ENCODE measurements at places on chromosomes 3 and 15. TPM values are rescaled to one million over a fixed set of nuclear protein-coding genes. Genes with fewer than 3 reads are reported as not detected.

Gene SLC35G2
- total RNA-seq, result 28.5 TPM

Gene OSTN
- total RNA-seq, result not detected

Gene KCNMB2
- total RNA-seq, result not detected

Gene SAMMSON
- not detected for total RNA-seq

Gene SPTBN5
- 0.24 TPM for total RNA-seq

Gene CLEC3B
- total RNA-seq, result not detected

Gene DLG1
- 18.5 TPM for total RNA-seq

Gene CCDC66
- total RNA-seq, result 6.1 TPM

Gene PAQR5
- 88.0 TPM for total RNA-seq

Gene CCDC9B
- total RNA-seq, result 20.2 TPM

Gene CCRL2
- total RNA-seq, result 0.18 TPM

Gene RYR3
- total RNA-seq, result 0.01 TPM

Gene LXN
- 69.2 TPM for total RNA-seq

Gene CATSPER2
- total RNA-seq, result 0.96 TPM

Gene PHLDB2
- 15.6 TPM for total RNA-seq

Gene SCAPER
- total RNA-seq, result 3.1 TPM
